ENCODE measurements at places on chromosomes 7 and 10. TPM values are rescaled to one million over a fixed set of nuclear protein-coding genes. Genes with fewer than 3 reads are reported as not detected.

DNA sequence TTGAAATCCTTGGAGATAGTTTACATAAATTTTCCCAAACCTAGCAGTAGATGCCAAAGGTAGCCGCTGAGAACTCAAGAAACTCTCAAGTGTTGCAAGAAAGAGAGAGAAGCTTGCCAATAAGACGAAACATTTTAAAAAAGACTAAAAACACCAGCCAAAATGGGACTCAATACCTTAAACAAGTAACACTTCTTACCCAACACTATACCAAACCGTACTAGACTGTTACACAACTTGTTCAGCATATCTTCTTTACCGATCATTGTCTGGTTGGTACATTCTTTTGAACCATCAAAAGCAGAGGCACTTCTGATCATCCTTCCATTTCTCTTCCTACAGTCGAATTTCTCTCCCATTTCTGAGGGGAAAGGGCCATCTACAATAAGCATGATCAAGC is 4.8 kb upstream of the PTPN12 start:
- no peaks in the 10 kb centered on the region for H3K27me3 ChIP-seq
- no peaks in the 10 kb centered on the region for H3K4me1 ChIP-seq
- H3K27ac ChIP-seq, result no peak overlapping the region
- H3K4me3 ChIP-seq, result no peak overlapping the region
- no peak for DNase-seq
- H3K36me3 ChIP-seq, result no peaks in the 10 kb centered on the region

The TPK1 gene
- total RNA-seq, result 2.7 TPM

- no peaks in the 10 kb centered on the region for H3K4me1 ChIP-seq
- no peaks in the 10 kb centered on the region for H3K27me3 ChIP-seq
- no peak overlapping the region for H3K27ac ChIP-seq
- DNase-seq, result no peak
Measured at GRCh38 chr7:50246551-50246950, 58.0 kb upstream of the IKZF1 start.

GRCh38 chr7:46191776-46192175 is 270.7 kb upstream of the IGFBP3 start:
- H3K27ac ChIP-seq, result no peak overlapping the region
- DNase-seq, result no peak
- H3K4me1 ChIP-seq, result no peaks in the 10 kb centered on the region

The ITPRID1 gene
- not detected for total RNA-seq

DNA sequence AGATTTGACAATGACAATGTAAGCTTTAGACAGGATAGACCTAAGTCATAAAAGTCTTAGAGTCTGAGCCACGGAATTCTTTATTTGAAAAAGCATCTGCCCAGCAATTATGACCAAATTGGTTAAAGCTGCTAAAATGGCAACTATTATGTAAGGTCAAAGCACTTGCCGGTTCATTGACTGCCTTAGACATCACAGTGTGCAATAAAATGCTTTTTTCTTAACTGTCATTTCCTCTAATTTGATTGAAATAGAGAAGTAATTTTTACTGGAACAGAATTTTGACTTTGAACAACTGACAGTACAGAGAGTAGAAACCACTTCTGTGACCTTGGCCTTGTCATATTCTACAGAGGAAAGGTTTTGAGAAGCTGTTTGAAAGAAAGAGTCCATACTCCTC is 142.9 kb downstream of the THSD7A start:
- no peak overlapping the region for H3K4me3 ChIP-seq
- no peaks in the 10 kb centered on the region for H3K27me3 ChIP-seq
- no peaks in the 10 kb centered on the region for H3K36me3 ChIP-seq

GRCh38 chr10:124544711-124545110 is 83.1 kb downstream of the LHPP start:
- no peak overlapping the region for H3K4me3 ChIP-seq
- peaks cover 39% of the 10 kb centered on the region for H3K4me1 ChIP-seq
- no peaks in the 10 kb centered on the region for H3K27me3 ChIP-seq
- DNase-seq, result no peak

GRCh38 chr7:16271990-16272665 is 149.2 kb downstream of the CRPPA start:
- no peaks in the 10 kb centered on the region for H3K4me1 ChIP-seq
- DNase-seq, result no peak
- H3K27me3 ChIP-seq, result no peaks in the 10 kb centered on the region
- H3K27ac ChIP-seq, result no peak overlapping the region
- H3K36me3 ChIP-seq, result no peaks in the 10 kb centered on the region

DNA sequence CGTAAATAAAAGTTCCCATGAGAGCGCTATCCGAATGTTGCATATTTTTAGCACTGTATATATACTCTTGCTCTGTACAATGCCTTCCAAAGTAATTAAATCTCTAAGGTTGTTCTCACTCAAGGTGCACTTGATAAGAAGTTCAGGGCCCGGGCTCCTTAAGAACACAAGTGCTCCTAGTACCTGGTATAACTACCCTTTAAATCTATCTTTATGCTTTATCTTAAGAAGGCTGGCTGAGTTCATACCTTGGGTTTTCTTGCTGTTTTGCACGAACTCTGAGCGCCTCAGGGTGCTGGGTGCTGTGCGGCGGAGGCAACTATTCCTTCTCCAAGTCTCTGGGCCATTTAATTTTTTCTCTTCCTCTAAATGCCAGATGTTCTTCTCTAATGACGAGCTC is 80.4 kb downstream of the DNMBP start:
- H3K4me1 ChIP-seq, result peaks cover 30% of the 10 kb centered on the region
- no peak overlapping the region for H3K27ac ChIP-seq

GRCh38 chr7:121446526-121446925 is 50.4 kb upstream of the FAM3C start:
- no peak for DNase-seq
- no peaks in the 10 kb centered on the region for H3K27me3 ChIP-seq
- H3K36me3 ChIP-seq, result no peaks in the 10 kb centered on the region
- peak overlapping the region; percentile 41 for H3K27ac ChIP-seq

DNA sequence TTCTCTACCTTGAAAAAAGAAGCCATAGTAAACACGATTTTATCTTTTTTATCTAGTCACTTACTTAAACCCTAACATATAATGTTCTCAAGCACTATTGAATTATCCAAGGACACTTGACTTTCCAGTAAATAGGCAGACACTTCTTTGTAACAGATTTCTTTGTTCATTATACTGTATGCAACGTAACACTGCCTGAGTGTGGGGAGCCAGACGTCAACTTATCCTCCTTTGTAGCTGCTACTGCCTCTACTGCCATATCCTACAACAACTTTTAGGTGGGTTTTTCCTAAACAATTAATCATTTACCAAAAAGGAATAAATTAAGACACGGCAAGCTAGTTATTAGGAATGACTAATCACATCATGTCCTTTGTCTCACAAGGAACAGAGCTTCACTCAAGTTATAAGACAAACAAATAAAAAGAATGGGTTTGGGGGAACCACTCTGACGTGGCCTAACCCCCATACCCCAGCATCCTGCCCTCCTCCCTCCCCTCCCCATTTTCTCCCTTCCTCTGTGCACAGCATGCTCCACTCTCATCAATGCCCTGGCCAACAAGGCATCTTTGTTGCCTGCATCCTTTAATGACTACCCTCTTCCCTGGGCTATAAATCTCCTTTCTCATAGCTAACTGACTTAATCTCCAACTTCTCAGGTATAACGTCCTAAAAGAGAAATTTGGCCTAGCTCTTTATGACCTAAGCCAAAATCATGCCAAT is 43.3 kb downstream of the DOCK4 start:
- no peaks in the 10 kb centered on the region for H3K36me3 ChIP-seq
- H3K4me3 ChIP-seq, result no peak overlapping the region
- DNase-seq, result no peak
- peaks cover 31% of the 10 kb centered on the region for H3K4me1 ChIP-seq
- H3K27me3 ChIP-seq, result no peaks in the 10 kb centered on the region
- peak overlapping the region; percentile 45 for H3K27ac ChIP-seq

Measured in gastrocnemius medialis (tissue), 4 donors.